CD4-positive, alpha-beta memory T cell (primary cell): ENCODE measurements at places on chromosomes 4 and X.

DNA sequence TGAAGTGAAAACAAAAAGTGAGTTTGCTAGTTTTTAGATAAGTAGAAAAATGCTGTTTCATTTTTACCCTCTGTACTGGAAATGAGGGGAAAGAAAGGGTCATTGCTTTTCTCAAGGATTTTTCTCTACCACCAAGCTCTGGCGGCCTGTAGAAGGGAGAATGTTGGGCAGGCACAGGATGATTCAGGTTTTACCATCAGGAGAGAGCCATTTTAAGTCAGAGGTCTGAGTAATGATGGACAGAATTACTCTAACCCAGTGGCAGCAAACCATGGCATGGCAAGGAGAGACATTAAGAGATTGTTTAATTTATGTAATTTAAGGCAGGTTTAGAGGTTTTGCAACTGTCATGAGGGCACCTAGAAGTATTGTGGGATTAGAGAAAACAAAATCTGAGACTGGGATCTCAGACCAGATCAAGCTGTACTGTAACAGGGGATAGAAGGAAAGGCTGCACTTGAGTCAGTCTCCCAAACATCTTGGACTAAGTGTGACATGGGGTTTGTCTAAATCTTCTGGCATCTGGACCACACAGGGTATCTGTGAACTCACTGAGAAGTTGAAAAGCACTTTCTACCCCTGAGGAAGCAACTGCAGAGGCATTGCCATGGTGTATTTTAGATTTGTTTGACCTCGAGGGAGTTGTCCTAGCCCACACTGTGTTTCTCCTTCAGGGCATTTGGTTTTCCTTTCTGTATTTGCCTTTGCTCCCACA, 81.6 kb downstream of the BANK1 start:
- no peak for DNase-seq

DNA sequence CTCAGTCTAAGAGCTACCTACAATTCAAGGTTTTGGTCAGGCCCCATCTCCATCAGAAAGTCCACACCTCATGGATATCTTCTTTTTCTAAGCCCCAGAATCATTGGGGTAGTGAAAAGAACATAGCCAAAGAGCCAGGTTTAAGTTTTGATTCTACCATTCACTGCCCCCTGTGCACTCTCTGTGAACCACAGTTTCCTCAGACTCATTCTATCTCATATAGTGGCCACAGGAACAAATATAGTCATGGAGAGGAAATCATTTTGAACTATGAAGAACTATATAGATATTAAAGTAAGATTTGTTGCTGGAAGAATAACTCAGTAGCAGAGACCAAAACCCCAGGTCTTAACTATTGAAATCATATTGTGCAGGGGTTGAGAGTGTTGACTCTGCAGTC, 3.3 kb downstream of the SYTL5 start:
- DNase-seq: no peak

GRCh38 chr4:185992585-185992984, 76.4 kb upstream of the TLR3 start:
- no peak for DNase-seq

DNA sequence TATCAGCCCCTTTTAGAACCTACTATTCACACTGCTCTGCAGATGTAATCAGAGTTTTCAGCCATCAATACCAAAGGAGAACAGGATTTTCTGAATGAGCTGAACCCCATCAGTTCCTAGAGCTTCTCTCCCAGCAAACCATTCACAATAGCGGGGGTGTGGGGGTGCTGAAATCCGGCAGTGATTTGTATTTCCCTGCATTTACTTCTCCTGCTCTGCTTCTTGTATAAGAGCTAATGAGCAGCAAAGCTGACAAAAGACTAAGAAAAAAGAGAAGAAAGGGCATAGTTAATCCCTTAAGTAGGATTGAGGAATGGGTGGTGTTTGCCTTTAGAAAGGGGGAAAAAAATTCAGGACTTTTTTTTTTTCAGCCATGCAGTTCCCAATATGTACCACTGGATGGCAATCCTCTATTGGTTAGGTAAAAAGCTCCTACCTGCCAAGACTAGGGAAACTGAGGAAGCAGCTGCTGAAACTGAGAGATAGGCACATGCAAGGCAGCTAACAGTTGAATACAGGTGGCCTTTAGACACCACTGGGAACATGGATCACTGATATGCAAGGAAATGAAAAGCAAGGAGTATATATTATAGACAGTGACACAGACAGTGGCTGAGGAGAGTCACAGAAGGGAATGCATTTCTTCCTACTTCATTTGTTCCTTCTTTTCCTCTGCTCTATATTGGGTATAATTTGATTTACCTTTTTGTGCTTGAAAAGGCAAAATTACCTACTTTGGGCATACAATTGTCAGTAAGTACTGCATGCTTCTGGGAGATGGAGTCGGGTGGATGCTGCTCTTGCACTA, 217.9 kb downstream of the HS6ST2 start:
- DNase-seq: no peak

- no peak for DNase-seq
Observed at GRCh38 chrX:78650906-78651437, 8.2 kb downstream of the RTL3 start.

- DNase-seq: peak; percentile 17
Observed at GRCh38 chr4:16122784-16123183, 39.0 kb upstream of the PROM1 start.

GRCh38 chr4:184284336-184284690, 66.6 kb upstream of the ENPP6 start:
- no peak for DNase-seq

DNA sequence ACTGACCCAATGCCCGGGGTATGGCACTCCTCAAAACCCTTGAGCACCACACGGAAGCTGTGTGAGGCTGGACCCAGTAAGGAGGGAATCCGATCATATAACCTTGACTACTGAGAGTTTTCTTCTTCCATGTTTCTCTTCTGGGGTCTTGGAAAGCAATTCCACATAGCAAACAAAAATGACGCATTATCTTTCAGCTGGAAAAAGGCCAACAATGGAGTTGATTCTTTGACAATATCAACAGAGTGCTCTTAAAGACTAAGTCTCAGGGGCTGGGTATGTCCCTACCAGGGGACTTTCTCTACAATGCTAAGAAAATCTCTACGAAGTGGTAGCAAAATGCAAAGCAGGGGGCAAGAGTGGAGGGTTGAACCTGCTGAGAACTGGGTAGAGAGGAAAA, 188.6 kb downstream of the NSUN7 start:
- DNase-seq: no peak

GRCh38 chr4:151729731-151730559, 30.9 kb downstream of the GATB start:
- DNase-seq: no peak

GRCh38 chrX:37781081-37781480, 1.2 kb downstream of the CYBB start:
- no peak for DNase-seq

DNA sequence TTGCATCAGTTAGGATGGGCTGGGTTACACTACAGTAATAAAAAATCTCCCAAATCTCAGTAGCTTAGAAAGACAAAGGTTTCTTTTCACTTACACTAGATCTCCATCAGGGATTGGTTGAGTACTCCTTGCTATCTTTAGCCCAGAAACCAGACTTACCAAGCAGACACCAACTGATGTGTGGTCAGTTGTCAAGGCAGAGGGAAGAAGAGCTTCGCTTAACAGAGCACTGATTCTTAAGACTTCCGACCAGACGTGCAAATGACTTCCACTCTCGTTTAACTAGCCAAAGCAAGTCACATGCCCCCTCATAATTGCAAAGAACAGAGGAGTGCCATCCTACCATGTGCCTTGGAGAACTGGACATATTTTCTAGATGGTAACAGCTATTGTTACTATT, 5.7 kb upstream of the ZNF518B start:
- no peak for DNase-seq

DNA sequence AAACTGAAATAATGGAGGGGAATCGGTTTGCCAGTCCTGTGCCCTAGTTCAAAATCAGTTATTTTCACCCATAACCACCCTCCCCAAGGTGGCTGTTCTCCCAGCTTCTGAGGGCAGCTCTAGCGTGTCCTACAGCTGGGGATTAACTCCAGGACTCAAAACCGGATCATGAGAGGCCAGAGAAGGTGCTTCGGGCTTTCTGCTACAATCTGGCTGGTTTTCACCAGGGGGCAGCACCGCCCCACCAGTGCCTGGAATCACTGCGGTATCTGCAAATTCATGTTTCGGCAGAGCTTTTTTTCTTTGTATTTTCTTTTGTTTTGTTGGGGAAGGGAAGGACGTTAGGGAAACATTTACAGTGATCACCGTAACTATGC, 28.4 kb downstream of the PDHA1 start:
- peak; percentile 50 for DNase-seq

GRCh38 chr4:55177461-55177860, 52.1 kb upstream of the KDR start:
- DNase-seq: no peak

- no peak for DNase-seq
Observed at GRCh38 chr4:14520171-14520570, 482.1 kb upstream of the CPEB2 start.

- no peak for DNase-seq
Observed at GRCh38 chr4:97867557-97868091, 275.7 kb downstream of the STPG2 start.
